Activated naive CD4-positive, alpha-beta T cell treated with Interleukin-2 at 50 U/mL for 16 hours (primary cell): ENCODE measurements at places on chromosomes 2 and 18.

DNA sequence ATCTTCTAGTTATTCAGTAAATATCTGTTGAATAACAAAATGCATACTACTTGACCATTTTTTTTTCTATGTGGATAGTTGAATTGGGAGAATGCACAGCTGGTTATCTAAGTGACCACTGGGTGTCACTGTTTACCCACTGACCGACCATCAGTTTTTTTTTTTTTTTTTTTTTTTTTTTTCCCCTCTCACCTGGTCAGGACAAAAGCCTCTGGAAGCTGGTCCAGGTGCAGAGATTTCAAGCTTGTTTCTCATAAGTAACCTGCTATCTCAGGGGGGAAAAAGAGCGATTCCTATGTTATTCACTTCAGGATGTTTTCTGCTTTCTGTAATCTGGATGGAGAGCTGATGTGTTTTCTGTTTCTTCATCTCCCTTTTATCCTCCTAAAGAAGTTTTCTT is 256.0 kb downstream of the DCDC2C start:
- no peak for DNase-seq

DNA sequence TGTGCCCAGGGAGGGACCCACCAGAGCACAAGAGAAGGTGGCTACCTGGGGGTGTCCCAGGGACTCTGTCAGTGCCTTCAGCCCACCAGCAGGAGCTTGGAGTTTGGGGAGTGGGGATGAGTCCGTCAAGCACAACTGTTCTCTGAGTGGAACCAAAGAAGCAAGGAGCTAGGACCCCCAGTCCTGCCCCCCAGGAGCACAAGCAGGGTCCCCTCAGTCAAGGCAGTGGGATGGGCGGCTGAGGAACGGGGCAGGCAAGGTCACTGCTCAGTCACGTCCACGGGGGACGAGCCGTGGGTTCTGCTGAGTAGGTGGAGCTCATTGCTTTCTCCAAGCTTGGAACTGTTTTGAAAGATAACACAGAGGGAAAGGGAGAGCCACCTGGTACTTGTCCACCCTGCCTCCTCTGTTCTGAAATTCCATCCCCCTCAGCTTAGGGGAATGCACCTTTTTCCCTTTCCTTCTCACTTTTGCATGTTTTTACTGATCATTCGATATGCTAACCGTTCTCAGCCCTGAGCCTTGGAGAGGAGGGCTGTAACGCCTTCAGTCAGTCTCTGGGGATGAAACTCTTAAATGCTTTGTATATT is 14.0 kb downstream of the ITM2C start:
- DNase-seq: no peak

GRCh38 chr2:238512247-238512867 is 85.6 kb downstream of the ASB1 start:
- DNase-seq: no peak

DNA sequence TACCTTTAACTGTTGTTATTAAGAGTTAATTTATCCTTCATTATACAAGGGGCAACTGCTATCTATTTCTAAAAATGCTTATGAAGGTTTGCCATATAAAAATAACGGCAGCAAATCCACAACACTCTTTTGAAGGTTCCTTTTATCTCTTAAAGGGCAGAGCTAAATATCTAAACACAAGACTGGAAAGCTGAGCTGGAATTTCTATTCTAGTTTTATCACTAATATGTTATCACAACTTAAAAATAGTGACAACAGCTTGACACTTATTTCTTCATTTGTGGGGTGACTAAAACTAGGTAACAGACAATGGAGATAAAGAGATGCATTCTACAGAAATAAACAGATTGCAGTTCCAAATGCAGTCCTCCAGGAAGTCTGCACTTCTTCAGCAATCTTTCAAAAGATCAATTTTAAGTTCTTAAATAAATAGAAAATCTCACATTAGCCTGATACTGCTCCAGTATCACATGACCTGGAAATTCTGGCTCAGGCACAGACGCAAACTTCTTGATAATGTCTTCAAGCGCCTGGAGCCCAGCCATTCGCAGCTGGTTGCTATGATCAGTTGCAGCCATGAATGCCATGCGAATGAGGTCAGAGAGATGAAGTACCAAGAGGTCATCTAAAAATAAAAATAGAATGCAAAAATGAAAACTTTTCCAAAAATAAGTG is 54.0 kb upstream of the STRN start:
- DNase-seq: no peak

GRCh38 chr2:104793966-104794365 is 59.9 kb upstream of the POU3F3 start:
- no peak for DNase-seq

DNA sequence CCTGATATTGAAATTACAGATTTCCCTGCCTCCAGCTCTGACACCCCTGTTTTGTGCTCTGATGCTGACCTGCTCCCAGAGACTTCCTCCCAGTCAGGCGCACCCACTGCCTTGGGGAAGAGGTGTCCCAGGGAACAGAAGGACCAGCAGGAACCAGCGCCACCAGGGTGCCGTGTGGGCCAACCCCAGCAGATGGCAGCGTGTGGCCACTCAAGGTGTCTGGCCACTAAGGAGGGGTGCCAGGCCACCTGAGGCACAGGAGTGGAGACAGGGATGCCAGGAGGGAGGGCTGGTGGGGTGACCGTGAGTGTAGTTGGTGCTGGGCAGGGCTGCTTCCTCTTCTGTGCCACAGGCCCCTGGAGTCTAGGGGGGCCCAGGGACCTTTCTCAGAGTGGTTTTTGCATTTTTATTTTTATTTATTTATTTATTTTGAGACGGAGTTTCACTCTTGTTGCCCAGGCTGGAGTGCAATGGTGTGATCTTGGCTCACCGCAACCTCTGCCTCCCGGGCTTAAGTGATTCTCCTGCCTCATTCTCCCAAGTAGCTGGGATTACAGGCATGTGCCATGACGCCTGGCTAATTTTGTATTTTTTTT is 56.0 kb downstream of the TEX44 start:
- peak; percentile 59 for DNase-seq

GRCh38 chr18:73923866-73924265 is 223.8 kb downstream of the FBXO15 start:
- no peak for DNase-seq

- no peak for DNase-seq
Measured at GRCh38 chr18:51503351-51503750, 305.9 kb upstream of the MEX3C start.

DNA sequence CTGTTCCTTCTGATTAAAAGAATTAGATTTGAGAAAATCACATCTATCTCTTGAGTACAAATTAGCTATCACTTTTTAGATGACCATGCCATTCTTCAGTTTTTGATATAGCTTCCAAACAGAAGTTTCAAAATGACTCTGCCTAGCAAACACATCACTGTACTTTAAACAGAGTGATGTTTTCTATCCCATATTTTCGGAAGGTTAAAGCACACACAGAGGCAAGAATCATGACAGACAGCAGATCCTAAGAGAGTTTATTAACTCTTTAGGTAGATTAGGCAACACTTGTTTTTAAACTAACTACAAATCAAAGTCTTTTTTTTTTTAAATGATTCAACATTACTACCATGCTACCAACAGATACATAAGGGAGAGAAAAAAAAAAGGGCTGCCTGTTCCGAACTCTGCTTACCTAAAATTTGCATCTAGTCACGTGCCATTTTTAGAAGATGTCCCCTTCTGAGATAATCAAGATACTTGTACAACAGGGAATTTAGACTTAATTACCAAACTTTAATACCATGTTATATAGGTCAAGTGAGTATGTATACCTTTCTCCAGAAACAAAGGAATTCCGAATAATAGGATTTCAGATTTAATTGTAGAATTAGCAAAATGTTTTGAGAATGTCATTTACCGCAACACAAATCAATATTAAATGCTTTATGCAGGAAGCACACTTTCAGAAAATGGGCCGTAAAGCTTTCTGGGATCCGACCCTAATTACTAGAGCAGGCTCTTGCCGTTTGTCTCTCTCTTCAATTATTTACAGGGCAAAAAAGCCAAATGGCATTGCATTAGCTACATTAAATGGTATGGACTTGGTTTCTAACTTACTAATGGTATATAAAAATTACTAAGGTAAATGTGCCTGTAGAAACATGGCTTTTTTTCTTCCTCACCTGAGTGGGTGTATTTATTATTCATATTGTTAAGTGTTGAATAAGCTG is 2.6 kb downstream of the RBMS1 start:
- no peak for DNase-seq

GRCh38 chr2:150532879-150533278 is 45.4 kb upstream of the RND3 start:
- no peak for DNase-seq

GRCh38 chr2:12883906-12884305 is 167.2 kb downstream of the TRIB2 start:
- no peak for DNase-seq

DNA sequence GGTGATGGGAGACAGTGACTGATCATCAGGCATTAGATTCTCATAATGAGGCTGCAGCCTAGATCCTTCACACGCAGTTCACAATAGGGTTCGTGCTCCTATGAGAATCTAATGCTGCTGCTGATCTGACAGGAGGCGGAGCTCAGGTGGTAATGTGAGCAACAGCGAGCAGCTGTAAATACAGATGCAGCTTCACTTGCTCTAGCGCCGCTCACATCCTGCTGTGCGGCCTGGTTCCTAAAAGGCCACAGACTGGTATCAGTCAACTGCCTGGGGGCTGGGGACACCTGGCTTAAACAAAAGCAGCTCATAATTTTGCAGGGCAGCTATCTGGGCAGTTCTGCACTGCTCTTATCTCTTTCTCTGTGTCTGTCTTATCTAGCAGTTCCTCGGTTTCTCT is 20.4 kb upstream of the CD226 start:
- no peak for DNase-seq
